ENCODE measurements at places on chromosomes 7 and 10.
A peak's percentile ranks its signal among the peaks of the same experiment; 100 is the strongest.

DNA sequence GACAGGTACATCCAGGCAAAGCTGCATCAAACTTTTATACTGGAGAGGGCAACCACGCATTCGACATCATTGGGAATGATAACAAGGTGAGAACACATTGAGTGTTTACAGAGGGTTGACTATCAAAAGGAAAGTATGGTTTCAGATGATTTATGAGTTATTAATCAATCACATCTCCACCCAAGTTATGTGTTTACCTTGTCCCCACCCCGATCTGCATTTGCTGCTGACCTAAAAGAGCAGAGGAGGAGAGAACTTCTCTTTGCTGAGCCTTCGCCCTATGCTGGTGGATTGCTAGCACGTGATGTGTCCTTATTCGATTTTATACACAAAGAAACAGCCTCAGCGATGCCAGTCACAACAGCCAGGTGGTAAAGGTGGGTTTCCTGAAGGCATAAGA lies at the start of gene MSMB:
Gene MSMB, minus strand, starts transcription at position 9 of the 400 bp plus-strand sequence. CDS start 32 bp downstream, outside the sequence.
- no peak for DNase-seq

DNA sequence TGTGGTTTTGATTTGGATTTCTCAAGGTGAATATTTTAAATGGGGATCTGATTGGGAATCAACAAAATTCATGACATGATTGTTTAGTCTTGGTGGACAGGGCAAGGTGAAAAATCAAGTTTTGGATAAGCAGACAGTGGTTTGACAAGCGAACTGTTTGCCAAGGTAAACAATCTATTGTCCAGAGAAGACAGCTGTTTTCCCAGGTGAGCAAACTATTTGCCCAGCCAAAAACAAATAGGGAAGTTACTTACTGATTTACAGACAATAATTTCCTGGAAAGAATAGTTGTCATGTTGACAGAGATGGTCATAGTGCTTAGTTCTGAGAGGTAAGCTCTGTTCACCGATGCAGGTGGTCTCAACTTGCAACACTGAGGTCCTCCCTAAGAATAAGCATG lies 94.0 kb upstream of the STEAP1B start:
- DNase-seq, result no peak

DNA sequence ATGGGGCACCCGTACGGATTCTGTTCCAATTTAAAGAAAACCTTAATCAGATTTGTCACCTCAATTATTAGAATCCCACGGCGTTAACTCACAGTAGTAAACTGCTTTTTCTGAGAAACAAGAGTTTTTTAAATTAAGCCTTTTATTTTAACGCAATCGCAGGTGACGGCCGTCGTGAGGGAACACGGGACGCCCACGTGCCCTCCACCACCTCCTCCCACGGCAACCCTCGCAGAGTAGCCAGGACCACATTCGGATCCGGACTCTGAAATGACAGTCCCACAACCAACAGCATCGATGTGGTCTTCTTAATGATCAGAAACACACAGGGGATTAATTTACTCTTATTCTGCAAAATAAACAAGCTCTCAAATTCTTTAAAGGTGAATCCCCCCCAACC lies 22.0 kb upstream of the GPR146 start:
- DNase-seq, result no peak

- no peak for DNase-seq
Measured at GRCh38 chr10:105785721-105786120, 1144.6 kb downstream of the SORCS3 start.

- DNase-seq, result no peak
Measured at GRCh38 chr7:50336894-50337703, 32.6 kb downstream of the IKZF1 start.

DNA sequence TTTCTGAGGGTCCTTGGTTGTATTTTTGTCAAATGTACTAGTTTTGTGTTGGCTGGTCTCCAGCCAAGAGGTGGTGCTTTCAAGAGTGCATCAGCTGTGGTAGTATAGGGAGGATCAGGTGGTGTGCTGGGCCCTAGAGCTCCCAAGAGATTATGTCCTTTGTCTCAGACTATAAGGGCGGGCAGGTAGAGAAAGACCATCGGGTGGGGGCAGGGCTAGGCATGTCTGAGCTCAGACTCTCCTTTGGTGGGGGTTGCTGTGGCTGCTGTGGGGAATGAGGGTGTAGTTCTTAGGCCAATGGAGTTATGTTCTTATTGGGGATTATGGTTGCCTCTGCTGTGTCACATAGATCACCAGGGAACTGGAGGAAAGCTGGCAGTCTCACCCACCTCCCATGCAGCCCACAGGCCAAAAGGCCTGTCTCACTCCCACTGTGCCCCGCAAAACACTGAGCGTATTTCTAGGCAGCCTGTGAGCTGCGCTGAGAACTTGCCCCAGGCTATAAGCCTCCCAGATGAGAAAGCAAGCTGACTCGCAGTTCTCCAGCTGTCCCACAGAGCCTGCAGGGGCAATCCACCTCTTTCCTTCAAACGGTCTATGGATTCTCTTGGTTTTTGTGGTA lies 1066.7 kb downstream of the GRM8 start:
- no peak for DNase-seq

DNA sequence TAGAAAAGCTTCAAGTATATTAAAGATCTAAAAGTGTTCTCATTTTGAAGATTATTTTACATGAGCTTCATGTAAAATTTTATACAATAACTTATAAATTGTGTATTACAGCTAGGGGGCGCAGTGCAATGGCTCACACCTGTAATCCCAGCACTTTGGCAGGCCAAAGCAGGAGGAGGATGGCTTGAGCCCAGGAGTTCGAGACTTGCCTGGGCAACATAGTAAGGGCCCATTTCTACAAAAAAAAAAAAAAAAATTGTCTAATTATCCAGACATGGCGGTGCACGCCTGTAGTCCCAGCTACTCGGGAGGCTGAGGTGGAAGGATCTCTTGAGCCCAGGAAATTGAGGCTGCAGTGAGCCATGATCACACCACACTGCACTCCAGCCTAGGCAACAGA lies 16.6 kb downstream of the ACBD5 start:
- DNase-seq, result no peak

DNA sequence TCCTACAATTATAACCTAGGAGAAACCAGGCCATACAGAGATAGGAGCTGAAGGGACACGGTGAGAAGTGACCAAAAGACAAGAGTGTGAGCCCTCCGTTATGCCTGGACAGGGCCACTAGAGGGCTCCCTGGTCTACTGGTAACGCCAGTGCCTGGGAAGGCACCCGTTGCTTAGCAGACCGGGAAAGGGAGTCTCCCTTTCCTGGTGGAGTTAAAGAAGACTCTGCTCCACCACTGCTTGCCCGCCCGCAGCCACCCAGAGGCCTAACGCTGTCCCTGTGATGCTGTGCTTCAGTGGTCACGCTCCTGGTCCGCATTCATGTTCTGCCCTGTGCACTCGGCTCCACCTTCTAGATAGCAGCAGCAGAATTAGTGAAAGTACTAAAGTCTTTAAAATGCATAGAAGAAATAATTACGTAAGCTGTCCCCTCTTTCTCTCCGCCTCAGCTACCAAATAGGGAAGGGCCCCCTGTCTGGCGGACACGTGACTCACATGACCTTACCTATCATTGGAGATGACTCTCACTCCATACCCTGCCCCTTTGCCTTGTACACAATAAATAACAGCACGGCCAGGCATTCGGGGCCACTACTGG lies 34.8 kb downstream of the GRID2IP start:
- DNase-seq, result peak; percentile 38

DNA sequence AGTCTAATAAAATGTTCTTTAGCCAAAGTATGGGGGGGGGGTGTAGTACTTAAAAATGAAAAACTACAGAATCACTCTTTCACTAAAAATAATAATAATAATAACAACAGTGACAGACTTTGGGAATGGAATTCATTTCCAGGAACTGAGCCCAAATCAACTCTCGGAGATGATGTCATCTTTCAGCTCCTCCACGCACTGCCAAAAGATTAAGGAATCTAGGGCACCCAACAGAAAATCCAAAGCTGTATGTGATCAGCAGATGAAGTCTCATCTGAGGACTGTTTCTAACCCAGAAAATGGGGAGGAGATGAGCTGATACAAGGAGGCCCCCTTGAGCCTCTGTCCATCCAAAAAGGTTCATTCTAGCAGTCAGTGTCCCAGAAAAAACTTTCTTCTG lies 54.5 kb downstream of the GRB10 start:
- DNase-seq, result no peak

DNA sequence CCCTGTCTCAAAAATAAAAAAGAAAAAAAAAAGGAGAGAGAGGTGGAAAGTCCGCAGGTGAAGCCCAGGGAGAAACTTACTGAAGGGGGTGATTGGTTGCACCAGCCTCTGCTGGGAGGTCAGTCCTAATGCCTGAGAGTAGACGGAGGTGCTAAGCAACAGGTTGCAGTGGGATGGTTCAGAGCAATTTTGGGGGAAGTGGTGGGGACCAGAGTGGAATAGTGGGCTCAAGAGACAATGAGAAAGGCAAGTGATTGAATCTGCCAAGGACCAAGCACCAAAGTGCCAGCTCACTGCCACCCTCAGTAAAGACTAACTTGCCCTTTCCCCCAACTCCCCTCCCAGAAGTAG lies 90.2 kb upstream of the GTF2I start:
- DNase-seq, result no peak

GRCh38 chr7:35331730-35332678 lies 78.1 kb upstream of the TBX20 start:
- no peak for DNase-seq

- peak; percentile 33 for DNase-seq
Measured at GRCh38 chr10:61904733-61905725, 3.5 kb downstream of the ARID5B start.

DNA sequence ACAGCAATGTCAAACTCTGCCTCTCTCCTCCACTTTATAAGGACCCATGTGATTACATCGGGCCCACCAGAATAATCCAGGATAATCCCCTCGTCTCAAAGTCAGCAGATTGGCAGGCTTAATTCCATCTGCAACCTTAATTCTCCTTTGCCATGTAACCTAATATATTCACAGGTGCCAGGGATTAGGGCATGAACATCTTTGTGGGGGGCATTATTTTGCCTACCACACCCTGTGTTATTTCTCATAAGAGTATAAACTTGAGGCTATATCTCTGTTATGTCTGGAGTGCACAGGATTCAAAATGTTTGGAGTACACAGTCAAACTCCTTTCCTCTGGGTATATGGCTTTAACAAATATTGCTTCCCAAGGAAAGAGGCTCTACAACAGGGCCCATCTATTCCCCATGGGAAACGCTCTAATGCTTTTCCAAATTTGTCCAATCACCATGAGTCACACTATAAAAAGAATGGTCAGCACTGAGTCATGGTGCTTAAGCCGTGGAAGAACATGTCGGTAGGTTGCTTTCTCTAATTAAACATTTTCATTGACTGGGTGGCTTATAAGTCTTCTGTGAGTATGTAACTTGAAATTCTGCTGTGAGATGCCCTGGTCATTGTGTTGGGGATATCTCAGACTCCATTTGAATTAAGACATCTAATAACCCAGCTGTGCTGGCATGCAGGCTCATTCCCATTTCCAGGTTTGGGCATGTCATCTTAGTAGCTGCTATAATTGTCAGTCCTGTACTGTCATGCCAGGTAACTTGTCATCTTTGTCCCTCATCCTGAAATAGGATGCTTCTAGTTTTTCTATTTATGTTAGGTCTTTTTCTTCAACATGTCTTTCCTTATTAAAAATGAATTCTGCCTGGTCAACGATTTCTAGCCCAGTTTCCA lies 11.5 kb upstream of the AKR1B10 start:
- no peak for DNase-seq

DNA sequence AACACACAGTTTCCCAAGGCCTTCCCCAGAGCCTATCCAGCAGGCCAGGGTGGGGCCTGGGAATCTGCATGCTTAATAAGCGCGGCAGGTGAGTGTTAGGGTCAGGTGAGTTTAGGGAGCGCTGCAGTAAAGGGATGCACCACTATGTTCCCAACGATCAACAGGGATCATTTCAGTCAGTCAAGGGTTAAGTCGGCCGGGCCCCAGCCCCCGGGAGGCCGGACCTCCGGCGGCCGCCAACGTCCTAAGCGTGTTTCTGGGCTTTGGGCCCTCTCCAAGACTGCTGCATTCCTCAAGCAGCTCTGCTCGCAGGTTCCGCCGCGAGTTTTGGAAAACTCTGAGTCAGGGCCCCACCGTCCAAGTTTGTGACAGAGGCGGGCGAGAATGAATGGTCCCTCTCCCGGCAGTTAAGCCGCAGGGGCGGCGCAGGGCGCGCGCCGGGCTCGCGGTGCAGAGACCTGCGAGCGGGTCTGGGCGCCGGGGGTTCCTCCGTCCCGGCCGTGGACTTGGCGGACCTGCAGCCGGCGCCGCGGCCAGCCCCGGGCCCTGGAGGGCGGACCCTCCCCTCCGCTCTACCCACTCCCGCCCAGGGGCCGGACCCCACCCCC lies 81.6 kb downstream of the ARHGAP22 start:
- no peak for DNase-seq

GRCh38 chr10:19579761-19580545 lies 236.3 kb upstream of the PLXDC2 start:
- DNase-seq, result no peak

DNA sequence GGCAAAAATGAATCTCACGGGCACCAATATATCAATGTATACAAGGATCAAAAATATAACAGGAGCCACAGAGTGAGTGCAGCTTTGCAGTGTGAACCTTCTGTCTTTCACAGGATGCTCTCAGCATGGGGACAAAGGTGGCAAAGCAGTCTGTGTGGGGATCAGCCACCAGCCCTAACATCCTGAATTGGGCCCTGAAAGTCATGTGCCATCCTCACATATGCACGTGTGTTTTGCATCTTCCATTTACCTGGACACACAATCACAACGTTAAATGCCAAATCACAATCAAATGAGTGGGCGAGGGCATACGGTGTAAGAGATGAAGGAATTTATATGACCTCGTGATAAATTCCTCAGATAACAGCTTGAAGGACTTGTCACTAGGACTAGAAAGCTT lies 6.5 kb downstream of the TAS2R16 start:
- no peak for DNase-seq

DNA sequence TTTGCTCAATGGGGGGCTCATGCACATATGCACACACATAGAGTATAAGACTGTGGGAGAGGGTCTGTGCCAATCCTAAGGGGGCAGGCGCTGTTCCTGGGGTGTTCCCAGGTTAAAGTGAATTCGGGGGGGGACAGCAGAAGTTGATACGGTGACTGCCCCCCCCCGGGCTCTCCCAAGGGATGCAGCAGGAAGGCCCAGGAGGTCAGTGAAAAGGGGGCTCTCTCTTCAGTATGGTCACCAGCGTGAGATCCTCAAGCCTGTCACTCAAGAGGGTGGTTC lies 32.4 kb downstream of the SPDYE6 start:
- no peak for DNase-seq

- DNase-seq, result no peak
Measured at GRCh38 chr7:82600531-82600930, 157.0 kb upstream of the CACNA2D1 start.

GRCh38 chr10:7412237-7412927 lies 1.5 kb upstream of the SFMBT2 start:
- no peak for DNase-seq

DNA sequence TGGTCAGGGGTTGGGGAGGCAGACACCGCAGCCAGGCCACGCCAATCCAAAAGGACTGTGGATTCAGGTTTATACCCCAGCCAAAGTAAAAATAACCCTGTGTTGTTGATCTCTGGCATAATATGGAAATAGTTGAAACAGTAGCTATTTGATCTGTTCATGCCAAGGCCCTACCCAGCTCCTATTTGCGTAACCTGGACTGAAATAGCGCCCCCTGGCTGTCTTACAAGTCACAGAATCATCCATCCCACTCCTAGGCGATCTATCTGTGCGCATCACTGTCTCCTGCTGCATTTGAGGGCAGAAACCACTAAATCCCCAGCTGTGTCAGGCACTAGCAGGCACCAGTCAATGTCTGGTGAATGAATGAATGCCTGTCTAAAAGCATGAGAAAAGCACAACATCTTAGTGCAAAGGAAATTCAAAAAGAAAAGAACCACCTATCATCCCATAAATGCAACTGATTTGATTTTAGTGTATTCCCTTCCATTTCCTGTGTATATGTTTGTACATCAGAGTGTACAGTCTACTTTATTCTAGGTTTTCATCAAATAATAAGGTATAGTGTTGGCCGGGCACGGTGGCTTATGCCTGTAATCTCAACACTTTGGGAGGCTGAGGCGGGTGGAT lies 160.0 kb downstream of the SLIT1 start:
- peak; percentile 14 for DNase-seq
